Stimulated activated CD4-positive, alpha-beta T cell treated with anti-CD3 and anti-CD28 coated beads, Interleukin-1b, Interleukin-23, amount 100 ng/mL, for 48 hours (primary cell): ENCODE measurements at places on chromosomes 2 and 18.

- DNase-seq, result no peak
Observed at GRCh38 chr18:11005528-11005927, 143.8 kb downstream of the PIEZO2 start.

GRCh38 chr2:40466935-40467572 is 15.2 kb upstream of the SLC8A1 start:
- DNase-seq, result no peak

- DNase-seq, result no peak
Observed at GRCh38 chr2:119289093-119289492, 65.5 kb downstream of the STEAP3 start.

- peak; percentile 63 for DNase-seq
Observed at GRCh38 chr18:45879681-45880655, 54.5 kb downstream of the SIGLEC15 start.

GRCh38 chr18:67650686-67651385 is 134.3 kb upstream of the DSEL start:
- DNase-seq, result no peak

DNA sequence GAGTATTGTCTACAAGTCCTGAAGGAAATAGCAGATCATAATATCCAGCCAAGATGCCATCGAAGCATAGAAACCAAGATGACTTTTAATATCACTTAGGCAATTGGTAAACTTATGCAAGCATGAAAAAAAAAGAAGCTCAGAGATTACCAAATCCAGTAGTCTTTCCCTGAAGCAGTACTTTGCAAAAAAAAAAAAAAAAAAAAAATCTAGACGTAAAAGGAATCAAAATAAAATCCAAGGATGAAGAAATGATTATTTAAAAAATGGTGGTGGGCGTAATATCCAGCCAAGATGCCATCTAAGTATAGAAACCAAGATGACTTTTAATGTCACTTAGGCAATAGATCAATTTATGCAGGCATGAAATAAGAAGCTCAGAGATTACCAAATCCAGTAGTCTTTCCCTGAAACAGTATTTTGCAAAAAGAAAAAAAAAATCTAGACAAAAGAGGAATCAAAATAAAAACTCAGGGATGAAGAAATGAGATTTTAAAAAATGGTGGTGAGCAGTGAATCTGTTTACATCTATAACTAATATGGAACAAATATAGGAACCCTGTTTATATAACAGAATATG is 108.8 kb downstream of the GYPC start:
- DNase-seq, result no peak

DNA sequence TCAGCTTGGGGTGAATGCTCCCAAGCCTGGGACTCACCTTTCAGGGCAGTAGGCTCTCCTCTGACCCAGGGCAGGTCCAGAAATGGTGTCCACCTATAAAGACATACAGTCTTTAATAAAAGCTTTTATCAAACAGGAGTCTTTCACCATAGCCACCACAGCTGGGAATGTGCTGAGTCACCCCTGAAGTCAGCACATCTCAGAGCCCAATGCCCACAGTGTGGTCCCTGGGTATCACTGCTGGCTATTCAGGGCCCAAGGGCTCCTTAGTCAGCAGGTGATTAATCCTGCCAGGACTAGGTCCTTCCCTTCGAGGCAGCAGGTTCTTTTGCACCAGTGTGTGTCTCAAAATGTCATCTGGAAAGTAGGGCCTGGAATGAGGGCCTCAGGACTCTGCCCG is 181.9 kb downstream of the MEMO1 start:
- DNase-seq, result no peak

DNA sequence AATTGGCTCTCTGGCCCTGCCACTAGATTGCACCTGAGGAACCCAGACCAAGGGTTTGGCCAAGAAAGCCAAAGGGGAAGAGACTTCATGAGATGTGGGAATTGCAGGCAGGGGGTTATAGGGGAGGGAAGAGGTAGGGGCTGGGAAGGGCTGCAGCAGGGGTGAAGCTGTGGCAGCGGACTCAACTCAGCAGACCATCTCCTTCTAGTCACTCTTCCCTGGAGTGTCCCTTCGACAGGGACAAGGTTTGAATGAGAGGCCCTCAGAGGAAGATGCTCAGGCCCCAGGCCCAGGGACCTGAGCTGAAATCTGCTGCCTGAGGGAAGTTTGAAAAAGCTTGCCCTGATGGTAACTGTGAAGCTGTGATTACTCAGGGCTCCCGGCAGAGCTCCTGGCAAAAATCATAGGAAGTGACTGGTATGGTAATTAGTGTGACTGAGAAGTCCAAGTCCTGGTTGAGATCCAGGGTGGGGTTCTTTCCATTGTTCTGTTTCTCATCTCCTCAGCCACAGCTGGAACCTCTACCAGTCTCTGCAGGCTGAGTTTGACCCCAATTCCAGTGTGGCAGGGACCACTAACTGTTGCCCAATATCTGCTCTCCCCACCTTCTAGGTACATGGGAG is 300.9 kb downstream of the CYP26B1 start:
- DNase-seq, result no peak

DNA sequence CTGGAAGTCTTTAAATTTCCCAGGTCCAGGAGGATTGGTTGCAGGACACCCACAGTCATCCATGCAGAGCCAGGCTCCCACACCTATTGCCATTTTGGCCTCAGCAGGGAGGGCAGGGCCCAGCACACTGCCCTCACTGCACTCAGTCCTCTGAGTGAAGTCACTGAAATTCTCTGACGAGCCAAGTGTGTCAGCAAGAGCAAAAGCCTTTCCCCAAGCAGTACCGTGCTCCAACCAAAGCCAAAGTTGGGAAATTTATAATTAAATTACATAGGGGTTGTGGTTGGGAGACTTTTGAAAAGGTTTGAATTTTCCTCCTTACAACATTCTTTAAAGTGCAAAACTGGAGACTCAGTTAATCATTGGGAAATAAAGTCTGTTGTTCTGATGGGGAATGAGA is 98.5 kb upstream of the CD226 start:
- DNase-seq, result no peak

- no peak for DNase-seq
Observed at GRCh38 chr2:224871813-224872212, 155.6 kb upstream of the CCDC195 start.

DNA sequence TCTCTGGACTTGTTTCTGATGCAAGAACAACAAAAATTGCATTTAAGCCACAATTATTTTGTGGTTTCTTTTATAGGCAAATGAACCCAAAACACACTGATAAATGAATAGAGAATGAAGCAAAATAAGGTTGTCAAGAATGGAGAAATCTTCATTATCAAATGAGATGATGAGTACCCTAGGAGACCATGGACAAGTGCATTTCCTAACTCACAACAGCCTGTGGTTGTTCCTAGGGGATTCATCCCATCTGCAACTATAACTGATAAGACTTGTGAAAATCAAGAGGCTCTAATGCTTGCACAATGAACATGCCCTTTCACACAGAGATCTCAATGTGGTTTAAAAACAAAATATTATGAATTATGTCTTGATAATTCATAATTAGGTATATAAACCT is 159.9 kb downstream of the PDE1A start:
- DNase-seq, result no peak

DNA sequence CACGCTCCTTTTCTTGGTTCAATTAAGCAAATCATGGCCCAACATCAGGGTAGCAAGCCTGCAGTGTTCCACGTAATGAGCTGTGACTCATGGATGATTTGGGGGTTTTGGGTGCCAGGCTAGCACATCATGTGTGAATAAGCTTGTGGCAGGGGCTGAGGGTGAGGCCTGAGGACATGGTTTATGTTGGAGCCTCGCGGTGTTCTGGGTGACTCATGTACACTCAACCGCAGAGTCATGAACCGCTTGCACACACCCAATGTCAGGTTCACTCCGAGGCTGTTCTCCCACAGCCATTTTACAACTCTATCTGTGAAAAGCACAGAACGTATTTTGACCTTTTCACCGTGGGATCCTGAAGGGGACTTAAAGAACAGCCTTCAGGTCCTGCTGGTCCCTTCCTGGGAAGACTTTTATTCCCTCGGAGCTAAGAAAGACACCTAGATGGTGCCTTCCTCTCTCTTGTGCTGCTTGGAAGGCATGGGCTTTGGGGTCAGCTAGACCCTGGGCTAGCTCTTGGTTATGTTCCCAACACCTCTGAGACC is 139.9 kb upstream of the ZEB2 start:
- DNase-seq, result peak; percentile 46

DNA sequence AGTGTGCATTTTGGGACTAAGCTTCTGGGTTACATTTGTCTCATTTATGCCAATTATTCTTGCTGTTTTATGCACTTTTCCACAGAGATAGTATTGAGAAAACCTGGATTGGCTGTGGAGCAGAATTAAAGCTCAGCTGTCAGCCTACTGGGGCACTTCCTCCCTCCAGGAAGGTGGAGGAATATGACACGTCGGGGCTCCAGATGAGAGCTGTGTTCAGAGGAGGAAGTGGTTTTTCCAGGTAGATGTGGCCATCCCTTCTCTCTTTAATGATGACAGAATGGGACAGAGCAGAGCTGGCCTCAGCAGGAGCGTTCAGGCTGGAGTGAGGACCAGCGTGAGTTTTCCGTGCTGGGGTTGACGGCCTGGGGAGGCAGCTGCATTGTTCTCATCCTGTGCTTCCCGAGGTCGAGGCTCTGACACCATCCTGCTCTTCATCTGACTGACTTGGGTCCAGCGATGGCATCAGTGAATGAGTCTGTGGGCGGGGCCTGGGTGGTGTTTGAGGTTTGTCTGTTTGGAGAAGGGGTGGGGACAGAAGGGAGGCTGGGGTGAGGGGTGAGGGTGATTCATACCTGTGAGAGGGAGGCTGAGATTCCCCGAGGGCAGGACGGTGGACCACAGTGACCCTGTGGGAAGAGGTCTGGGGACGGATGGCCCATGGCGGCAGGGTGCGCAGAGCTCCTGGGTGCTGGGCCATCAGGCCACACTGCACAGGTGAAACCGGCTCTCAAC is 207.0 kb downstream of the LDLRAD4 start:
- DNase-seq, result no peak

GRCh38 chr2:211723398-211723797 is 815.2 kb downstream of the ERBB4 start:
- DNase-seq, result no peak

DNA sequence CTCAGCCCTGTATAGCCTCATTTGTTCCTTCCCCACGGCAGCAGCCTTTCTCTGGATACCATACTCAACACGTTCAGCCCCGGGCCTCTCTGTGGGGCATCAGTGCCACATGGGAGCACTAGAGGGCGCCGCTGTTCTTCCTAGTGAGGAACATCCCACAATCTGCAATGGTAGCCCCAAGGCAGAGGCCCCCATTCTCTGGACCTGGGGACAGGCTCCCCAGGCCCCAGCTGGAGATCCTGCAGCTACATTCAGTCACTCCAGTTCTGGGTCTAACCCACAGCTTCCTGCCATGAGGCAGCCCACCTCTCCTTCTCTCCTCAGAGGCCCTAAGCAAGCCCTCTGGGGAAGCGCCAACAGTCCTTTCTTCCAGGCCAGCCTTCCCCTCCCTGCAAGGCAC is 14.2 kb upstream of the SFXN5 start:
- peak; percentile 80 for DNase-seq

- no peak for DNase-seq
Observed at GRCh38 chr2:74142340-74142739, 5.4 kb downstream of the BOLA3 start.

- DNase-seq, result no peak
Observed at GRCh38 chr2:195164930-195165329, 492.1 kb upstream of the SLC39A10 start.

DNA sequence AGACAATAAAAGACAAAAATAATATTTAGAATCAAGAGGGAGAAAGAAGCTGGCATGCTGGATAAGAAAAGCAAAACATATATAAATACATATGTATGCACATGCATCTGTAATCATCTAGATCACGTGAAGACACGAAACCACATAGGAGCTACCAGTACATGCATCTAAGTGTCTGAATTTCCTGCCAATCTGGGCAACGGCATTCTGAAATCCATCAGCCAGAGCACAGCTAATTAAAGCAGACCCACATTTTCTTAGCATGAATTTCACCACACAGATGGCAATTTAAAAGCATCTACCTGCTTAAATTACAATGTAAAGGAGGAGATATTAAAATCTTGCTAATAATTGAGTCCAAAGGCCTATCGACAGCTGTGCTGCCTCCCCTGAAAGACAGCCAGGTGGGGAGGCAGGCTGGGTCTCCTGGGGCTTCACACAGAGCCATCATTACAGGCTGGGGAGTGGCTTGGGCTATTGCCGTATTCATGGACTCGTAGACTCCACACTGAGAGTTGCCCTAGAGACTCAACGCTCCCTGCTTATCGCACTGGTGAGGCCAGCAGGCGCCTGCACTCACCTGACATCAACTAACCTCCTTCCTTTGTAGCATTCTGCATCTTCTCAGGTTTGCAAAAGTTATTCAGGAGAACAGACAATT is 272.5 kb upstream of the PXDN start:
- no peak for DNase-seq

- DNase-seq, result no peak
Observed at GRCh38 chr2:233264667-233265066, 13.2 kb downstream of the ATG16L1 start.

- DNase-seq, result no peak
Observed at GRCh38 chr2:110863726-110864125, 131.4 kb downstream of the ACOXL start.

GRCh38 chr2:6826081-6826913 is 39.4 kb downstream of the CMPK2 start:
- DNase-seq, result peak; percentile 60

DNA sequence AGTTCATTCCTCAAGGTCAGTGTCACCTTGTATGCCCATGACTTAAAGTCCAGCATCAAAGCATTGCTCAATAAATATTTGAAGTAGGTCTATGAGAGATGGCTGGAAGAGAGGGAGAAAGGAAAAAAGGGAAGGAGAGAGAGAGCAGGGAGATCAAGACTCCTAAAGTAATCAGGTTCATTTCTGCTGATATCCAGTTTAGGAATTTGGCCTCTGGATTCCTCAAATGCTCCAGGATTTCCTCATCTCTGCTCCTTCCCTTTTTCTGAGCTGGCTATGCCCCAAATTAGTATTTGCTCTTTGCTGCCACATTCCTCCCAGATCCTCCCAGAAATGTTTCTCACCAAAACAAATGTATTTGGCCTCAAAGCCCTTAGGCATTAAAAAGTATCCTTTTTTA is 739.4 kb upstream of the CHAC2 start:
- DNase-seq, result no peak

DNA sequence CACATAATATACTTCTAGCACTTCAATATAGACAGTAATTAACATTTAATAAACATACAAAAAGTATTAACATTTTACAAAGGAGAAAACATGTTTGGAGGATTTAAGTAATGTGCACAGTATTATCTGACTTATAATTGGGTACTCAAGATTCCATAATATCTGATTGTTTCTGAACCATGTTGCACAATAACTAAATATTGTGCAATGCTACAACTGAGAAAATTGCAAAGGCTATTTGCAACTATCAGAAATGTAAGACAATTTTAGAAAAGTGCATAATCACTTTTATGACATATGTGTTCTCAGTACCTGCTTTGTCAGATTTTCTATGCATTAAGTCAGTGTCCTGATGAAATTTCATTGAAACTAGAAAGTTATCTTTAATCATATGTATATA is 934.6 kb downstream of the SOCS6 start:
- DNase-seq, result no peak
